ENCODE measurements at places on chromosomes 11 and 22.

DNA sequence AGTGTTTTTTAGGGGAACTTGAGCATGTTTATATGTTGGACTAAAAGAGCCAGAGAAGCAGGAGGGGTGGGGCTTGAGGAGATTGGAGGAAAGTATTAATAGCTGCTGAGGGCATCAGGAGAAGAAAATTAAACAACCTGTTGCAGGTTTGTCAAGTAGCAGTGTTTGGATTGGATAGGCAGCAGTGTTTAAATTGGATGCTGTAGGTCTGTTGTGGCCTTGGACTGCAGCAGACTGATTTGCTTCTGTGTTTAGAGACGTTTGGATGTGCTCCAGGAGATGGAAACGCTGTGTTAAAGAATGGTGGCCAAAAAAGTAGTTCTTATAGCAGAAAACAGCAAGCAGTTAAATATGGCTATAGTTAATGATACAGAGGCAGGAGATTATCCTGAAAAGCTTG is 5.7 kb downstream of the EIF3L start:
- no peak for DNase-seq

DNA sequence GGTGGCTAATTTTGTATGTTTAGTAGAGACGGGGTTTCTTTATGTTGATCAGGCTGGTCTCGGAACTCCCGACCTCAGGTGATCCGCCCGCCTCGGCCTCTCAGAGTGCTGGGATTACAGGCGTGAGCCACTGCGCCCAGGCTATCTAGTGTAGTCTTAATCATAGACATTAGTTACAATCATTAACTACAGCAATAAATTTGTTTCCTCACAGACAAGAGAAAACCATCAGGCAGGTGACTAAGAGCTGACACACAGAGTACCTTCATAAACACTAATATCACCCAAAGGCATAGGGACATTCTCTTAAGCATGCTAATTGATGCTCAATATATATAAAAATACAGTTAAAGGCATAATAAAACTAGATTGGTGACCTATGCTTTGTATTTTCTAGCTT is 19.4 kb downstream of the SDHD start:
- DNase-seq = no peak

DNA sequence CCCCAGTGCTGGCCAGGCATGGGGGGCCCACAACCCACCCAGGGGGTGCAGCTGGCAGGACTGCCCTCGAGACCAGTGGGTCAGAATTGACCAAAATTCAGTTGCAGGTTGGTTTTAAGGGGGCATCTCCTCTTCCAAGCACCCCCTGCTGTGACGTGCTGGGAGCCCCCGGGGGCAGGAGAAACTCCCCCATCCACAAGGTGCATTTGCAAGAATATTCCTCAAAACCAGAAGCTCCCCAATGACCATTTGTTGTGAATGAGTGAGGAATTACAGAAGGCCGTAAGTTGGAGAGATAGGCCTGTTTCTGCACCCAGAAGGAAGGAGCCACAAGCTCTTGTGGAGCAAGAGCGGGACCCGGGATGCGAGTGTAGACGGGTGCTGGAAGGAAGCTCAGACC is 414.5 kb downstream of the BRD1 start:
- DNase-seq = no peak

DNA sequence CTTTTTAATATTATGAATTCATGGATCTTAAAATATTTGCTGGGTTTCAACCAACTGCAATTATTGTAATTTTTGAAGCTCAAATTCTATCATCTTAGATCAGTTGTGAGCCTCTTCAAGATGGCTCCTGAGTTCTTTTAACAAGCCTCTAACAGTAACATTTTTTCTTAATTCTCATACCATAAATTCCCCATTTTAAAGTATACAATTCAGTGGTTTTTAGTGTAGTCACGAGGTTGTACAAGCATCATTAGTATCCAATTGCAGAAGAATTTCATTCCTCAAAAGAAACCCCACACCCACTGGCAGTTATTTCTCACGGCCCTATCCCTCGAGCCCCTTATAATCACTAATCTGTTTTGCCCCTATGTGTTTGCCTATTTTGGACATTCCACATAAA is 270.8 kb downstream of the SBF2 start:
- no peak for DNase-seq

DNA sequence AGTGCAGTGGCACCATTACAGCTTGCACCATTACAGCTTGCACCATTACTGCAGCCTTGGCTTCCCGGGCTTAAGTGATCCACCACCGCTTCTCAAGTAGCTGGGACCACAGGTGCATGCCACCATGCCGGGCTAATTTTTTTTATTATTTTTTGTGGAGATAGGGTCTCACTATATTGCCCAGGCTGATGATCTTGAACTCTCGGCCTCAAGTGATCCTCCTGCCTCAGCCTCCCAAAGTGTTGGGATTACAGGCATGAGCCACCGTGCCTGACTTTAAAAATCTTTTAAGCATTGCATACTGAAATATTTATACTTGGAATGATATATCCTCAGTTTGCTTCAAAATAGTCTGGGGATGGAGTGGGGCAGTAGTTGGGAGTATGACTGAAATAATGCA is 10.4 kb downstream of the PAFAH1B2 start:
- no peak for DNase-seq

DNA sequence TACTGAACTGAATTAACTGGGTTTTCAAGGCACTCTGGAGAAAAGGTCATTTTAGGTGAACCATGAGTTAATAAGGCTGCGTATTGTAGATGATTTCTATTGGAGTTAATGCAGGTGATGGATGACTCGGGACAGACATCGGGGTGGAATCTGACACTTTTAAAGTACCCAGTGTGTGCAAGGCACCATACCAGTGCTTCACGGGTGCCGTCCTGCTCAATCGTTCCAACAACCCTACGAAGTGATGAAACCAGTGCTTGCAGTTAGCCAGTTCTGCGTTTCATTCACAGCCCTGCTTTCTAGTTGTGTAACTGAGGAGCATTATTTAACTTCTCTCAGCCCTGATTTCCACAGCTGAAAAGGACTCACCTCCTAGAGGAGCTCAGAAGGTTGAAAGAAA is 216.5 kb downstream of the BARX2 start:
- no peak for DNase-seq

Measured in stimulated activated CD8-positive, alpha-beta memory T cell treated with anti-CD3 and anti-CD28 coated beads, Interleukin-7, amount 100 ng/mL, for 24 hours (primary cell).